ENCODE measurements at places on chromosomes 16 and 17.

GRCh38 chr17:12600349-12600748 is 65.3 kb upstream of the MYOCD start:
- DNase-seq: no peak

- peak; percentile 20 for DNase-seq
Measured at GRCh38 chr17:56679115-56679776, 85.7 kb downstream of the NOG start.

DNA sequence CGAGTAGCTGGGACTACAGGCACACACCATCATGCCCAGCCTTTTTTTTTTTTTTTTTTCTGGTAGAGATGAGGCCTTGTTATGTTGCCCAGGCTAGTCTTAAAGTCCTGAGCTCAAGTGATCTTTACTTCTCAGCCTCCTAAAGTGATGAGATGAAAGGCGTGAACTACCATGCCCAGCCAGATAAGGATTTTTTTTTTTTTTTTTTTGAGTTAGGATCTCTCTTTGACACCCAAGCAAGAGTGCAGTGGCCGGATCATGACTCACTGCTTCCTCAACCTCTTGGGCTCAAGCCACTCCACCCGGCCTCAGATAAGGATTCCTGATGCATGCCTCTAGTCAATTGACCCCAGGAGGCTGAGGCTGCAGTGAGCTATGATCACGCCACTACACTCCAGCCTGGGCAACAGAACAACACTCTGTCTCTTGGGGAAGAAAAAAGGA is 11.2 kb upstream of the PLEKHG4 start:
- DNase-seq: no peak

DNA sequence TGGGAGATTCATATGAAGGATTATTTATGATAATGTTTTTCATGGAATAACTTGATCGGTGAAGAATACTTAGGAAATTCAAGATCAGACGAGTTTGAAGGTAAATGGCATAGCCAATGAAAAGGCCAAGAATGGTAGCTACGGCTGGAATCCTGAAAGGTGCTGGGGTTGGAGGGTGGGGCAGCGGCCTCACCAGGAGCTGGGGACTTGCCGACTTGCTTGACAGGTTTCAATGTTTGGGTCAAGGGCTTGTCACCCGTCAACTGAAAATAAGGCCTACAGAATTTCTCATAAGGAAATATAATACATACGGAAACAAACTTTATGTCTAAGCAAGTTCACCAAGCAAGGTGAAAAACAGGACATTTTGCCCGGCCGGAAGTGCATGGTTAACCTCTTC is 9.9 kb downstream of the CRYM start:
- no peak for DNase-seq

DNA sequence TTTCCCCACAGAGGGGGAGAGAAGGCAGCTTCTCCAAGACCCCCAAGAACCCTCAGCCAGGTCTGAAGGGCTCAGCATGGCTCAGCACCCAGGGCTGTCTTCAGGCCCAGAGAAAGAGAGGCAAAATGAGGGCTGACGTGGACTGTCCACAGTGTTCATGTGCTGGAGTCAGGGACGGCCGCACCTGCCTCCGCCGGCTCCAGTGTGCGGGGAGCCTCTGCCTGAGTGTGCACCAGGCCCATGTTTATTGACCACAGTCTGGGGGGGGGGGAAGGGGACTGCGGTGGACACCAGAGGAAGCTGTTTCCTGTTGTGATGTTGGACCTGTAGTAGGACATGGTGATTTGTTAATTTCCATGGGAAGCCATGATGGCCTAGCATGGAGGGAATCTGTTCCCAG is 6.9 kb downstream of the MRM1 start:
- DNase-seq: no peak

GRCh38 chr17:59331929-59332748 is 684 bp downstream of the YPEL2 start:
- DNase-seq: no peak

DNA sequence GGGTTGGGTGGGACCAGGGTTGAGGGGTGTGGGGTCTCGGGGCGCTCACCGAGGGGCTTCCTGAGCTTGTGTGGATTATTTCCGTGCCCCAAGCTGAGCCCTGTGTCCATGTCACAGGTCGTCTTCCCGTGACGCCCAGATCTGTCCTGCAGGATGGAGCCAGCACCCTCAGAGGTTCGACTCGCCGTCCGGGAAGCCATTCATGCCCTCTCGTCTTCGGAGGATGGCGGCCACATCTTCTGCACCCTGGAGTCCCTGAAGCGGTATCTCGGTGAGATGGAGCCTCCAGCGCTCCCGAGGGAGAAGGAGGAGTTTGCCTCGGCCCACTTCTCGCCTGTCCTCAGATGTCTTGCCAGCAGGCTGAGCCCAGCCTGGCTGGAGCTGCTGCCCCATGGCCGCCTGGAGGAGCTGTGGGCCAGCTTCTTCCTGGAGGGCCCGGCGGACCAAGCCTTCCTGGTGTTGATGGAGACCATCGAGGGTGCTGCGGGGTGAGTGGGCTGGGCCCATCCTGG is 1.0 kb downstream of the TELO2 start:
- no peak for DNase-seq

- no peak for DNase-seq
Measured at GRCh38 chr17:76869496-76870376, 1.5 kb downstream of the MGAT5B start.

GRCh38 chr16:22945361-22945760 is 131.4 kb downstream of the HS3ST2 start:
- no peak for DNase-seq

DNA sequence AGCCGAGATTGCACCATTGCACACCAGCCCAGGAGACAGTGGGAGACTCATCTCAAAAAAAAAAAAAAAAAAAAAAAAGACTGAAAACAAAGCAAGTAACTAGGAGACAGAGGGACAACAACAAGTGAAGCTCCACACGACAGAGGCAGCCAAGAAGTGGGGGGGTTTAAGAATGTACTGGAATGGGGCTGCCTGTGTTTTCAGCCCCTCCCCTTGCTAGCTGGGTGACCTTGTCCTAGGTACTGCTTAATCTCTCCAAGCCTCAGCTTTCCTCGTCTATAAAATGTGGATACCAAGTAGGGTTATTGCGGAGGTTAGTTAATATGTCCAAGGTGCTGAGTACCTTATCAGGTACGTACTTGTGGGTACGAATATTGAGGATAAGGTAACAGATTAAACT is 163.8 kb upstream of the CACNG5 start:
- no peak for DNase-seq

DNA sequence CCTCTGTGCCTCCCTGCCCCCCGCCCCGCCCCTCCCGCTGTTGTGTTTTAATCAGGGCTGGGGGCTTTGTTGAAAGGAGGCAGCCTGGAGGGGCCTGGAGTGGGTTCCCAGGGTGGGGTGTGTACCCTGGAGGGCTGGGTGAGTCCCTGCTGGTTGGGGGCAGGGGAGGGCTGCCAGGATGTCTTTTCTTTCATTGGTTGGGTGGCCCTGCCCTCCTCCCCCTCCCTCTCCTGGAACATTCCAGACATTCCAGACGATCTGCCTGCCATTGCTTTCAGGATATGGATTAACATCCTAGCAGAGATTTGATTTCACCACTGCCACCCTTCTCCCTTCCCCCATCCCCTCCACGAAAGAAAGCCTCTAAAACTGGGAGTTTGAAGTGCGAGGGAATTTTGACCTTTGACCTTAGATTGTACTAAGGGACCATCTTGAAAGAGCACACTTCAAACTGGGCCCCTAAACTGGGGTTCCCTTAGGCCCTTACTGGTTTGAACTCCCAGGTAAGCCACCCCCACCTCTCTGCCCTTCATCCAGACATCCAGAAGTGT is 25.3 kb downstream of the IGF2BP1 start:
- no peak for DNase-seq

GRCh38 chr16:23320693-23321092 is 18.6 kb downstream of the SCNN1B start:
- DNase-seq: no peak

DNA sequence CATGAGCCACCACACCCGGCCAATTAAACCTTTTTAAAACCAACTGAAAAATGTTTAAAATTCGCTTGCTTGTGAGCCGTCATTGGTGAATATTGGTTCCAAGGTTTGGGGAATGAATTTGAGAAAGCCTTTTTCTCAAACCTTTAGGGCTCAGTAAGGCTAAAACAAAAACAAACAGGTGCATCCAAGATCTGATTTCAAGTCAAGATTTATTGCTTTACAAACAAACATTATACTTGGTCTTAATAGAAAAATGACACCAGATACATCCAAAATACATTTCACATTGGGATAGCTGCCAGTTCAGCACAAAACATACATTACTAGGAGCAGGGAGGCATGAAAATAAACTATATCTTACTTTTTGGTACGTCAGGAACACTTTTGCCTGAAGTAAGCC is 5.4 kb downstream of the C17orf58 start:
- no peak for DNase-seq

- no peak for DNase-seq
Measured at GRCh38 chr16:75535901-75536300, at the start of gene CHST5. CHST5 (minus strand) TSS chr16:75536108; CDS start chr16:75530384, 5,724 bp downstream.

DNA sequence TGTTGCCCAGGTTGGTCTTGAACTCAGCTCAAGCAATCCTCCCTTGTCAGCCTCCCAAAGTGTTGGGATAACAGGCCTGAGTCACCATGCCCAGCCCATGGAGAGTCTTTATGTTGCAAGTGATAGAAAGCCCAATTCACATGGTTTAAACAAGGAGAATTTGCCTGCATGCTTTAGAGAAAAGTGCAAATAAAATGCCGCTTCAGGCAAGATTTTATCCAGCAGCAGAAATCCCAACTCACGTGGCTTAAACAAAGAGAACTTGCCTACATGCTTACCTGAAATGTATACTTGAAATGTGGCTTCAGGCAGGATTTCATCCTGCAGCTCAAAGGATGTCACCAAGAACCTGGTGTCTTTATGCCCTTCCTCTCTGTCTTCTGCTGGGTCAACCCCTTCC is 28.8 kb upstream of the XYLT2 start:
- DNase-seq: no peak

GRCh38 chr17:81990836-81991683 is 13.6 kb downstream of the ASPSCR1 start:
- DNase-seq: no peak

DNA sequence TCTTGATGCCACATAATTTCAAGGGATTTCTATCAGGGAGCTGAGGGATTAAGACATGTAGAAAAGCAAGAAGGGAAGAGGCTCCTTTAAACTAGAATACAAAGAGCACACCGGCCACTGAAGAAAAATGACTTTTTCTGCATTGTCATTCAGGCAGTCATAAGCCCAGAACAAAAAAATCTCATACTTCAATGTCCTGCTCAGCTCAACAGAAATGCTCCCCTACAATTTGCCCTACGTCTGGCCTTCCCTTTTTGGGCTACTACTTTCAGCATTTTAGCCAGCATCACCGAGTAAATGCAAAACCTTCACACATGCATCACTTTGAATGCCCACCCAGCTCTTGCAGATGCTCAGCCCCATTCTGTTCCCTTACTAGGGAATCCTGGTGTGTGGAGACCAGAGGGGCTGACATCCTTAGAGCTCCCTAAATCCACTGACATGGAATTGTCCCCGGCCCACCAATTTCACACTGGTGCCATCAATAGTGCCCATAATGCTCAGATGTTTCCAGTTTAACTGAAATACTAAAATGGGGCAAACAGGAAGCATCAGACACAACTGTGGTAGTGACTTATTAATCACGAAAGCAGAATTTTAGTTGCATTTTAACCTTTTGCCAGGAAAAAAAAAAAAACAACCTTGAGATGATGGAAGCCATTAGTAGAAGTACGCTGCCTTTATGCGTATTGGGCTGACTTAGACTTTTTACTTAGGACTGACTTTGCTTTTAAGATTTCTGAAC is 2.7 kb downstream of the MAP3K14 start:
- no peak for DNase-seq

GRCh38 chr17:55299162-55299838 is 34.5 kb downstream of the HLF start:
- DNase-seq: no peak

- DNase-seq: no peak
Measured at GRCh38 chr16:59878999-59879398, 1144.9 kb upstream of the GOT2 start.

- no peak for DNase-seq
Measured at GRCh38 chr17:39244016-39244599, 18.4 kb upstream of the STAC2 start.

- DNase-seq: no peak
Measured at GRCh38 chr17:10460062-10460461, 9.3 kb downstream of the MYH4 start.

DNA sequence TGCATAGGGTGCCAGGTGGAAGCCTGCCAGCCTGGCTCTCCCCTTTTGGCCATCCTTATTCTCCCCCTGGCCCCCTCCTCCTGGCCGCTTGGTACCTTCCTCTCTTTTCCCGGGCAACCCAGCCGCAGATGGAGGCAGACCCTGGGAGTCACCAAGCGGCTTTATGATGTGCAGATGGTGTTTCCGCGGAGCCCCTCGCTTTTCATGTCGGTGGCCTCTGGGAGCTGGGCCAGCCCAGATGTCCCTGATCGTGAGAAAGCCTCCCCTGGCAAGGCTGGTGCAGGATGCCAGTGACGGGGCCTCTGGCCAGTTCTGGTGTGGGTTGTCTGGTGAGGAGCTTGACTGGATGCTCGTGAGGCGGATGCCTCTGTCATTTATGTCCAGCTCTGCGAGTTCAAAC is 18.0 kb upstream of the BRD7 start:
- no peak for DNase-seq

DNA sequence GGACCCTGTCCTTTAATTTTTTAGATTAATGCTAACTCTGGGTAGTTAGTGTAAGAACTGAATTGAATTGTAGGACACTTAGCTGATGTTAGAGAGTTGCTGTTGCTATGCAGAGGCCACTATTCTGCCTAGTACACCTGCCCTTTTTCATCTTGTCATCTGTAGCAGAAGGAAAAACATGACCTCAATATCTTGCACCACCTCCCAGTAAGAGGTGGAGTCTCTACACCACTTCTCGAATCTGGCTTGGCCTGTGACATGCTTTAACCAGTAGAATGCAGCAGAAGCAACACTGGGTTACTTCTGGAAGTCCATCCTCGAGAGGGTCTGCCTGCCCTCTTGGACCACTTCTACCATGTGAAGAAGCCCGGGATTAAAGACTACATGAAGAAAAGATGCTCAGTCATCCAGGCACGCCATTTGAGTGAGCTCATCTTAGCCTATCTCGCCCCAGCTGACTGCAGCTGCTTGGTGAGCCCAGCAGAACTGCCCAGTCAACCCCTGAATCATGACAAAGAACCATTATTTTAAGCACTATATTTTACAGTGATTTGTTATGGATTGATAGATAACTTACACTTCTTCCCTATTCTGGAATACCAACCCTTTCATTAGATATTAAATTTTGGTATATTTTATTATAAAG is 153.5 kb downstream of the MYO1D start:
- DNase-seq: no peak

GRCh38 chr17:38676706-38677504 is 2.1 kb upstream of the EPOP start:
- peak; percentile 83 for DNase-seq

- DNase-seq: peak; percentile 67
Measured at GRCh38 chr17:82241183-82241925, 12.5 kb downstream of the SLC16A3 start.

GRCh38 chr17:19805006-19805405 is 56.9 kb upstream of the ALDH3A1 start:
- DNase-seq: no peak

DNA sequence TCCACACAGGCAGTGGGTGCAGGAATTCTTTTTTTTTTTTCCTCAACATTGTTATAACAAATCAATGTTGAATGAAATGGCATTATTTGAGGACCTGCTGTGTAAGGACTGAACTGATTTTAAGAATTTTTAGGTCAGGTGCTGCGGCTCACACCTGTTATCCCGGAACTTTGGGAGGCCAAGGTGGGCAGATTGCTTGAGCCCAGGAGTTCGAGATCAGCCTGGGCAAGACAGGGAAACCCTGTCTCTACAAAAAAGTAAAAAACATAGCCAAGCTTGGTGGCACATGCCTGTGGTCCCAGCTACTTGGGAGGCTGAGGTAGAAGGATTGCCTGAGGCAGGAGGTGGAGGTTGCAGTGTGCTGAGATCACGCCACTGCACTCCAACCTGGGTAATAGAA is 12.4 kb downstream of the MPRIP start:
- no peak for DNase-seq
